ENCODE measurements at places on chromosomes 7 and 10. TPM values are rescaled to one million over a fixed set of nuclear protein-coding genes. Genes with fewer than 3 reads are reported as not detected.

The GTPBP10 gene
- 32.6 TPM for total RNA-seq

The SEPTIN14 gene
- total RNA-seq: not detected

The CPA1 gene
- not detected for total RNA-seq

The FAM25G gene
- not detected for total RNA-seq

The PNLIPRP1 gene
- not detected for total RNA-seq

The PLOD3 gene
- total RNA-seq: 65.2 TPM

The RASSF4 gene
- total RNA-seq: 1.3 TPM

The SAMD9L gene
- total RNA-seq: 22.4 TPM

The COL26A1 gene
- not detected for total RNA-seq

The PRSS37 gene
- not detected for total RNA-seq

The KCND2 gene
- not detected for total RNA-seq

The C10orf90 gene
- not detected for total RNA-seq

The AVPI1 gene
- total RNA-seq: 0.66 TPM

The MMP21 gene
- total RNA-seq: not detected

The DOCK4 gene
- total RNA-seq: 0.37 TPM

The AKR1C4 gene
- total RNA-seq: not detected

The CYP26C1 gene
- not detected for total RNA-seq

The DNAJC2 gene
- total RNA-seq: 68.6 TPM

The ACTL6B gene
- total RNA-seq: not detected

The SSBP1 gene
- total RNA-seq: 245 TPM

The RPS24 gene
- total RNA-seq: 1,651 TPM

The AZGP1 gene
- total RNA-seq: not detected

The RSPH10B2 gene
- total RNA-seq: 0.20 TPM

The GRM3 gene
- not detected for total RNA-seq

The TLX1 gene
- not detected for total RNA-seq

The THSD7A gene
- not detected for total RNA-seq

The PIK3CG gene
- total RNA-seq: 38.7 TPM

The ANXA8L1 gene
- not detected for total RNA-seq

The CYP51A1 gene
- 102 TPM for total RNA-seq

The CPN1 gene
- total RNA-seq: not detected

The DNAJC12 gene
- total RNA-seq: 25.0 TPM

The LRRC72 gene
- total RNA-seq: not detected

The TMEM236 gene
- 0.05 TPM for total RNA-seq

The TSPAN33 gene
- 9.5 TPM for total RNA-seq

The NUTM2D gene
- 2.2 TPM for total RNA-seq

The EVX1 gene
- not detected for total RNA-seq

All from activated T-helper 1 cell treated with anti-CD3 and anti-CD28 coated beads, Interleukin-12 subunit alpha, Interleukin-12 subunit beta, Interleukin-2, Interleukin-4 antibody, amounts not matched to agents 30 ng/mL and 10 ng/mL and 1 ng/mL, durations not matched to agents 14 hours and 24 hours and 36 hours (primary cell).